ENCODE measurements at places on chromosomes 5 and 9.

- DNase-seq, result peak; percentile 99
Measured at GRCh38 chr9:92293452-92294296, at the start of gene IARS1. IARS1 (minus strand) TSS chr9:92293697; CDS start chr9:92289419, 4,278 bp downstream.

DNA sequence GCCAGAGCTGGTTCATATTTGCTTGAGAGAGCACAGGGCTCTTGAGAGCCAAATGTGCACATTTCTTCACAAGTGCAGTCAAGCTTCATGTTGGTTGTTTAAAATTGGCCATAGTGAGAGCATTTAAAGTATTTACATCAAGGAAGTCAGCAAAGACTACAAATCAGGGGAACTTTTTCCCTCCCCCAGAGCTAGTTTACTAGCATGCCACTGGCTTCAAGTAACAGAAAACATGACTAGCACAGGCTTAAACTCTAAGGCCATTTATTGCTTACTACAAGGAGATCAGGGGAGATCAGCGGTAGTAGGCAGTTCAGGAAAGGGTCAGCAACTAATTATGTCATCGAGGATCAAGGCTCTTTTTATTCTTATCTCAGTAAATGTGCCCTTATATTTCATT, 11.0 kb upstream of the CCDC171 start:
- no peak for DNase-seq

DNA sequence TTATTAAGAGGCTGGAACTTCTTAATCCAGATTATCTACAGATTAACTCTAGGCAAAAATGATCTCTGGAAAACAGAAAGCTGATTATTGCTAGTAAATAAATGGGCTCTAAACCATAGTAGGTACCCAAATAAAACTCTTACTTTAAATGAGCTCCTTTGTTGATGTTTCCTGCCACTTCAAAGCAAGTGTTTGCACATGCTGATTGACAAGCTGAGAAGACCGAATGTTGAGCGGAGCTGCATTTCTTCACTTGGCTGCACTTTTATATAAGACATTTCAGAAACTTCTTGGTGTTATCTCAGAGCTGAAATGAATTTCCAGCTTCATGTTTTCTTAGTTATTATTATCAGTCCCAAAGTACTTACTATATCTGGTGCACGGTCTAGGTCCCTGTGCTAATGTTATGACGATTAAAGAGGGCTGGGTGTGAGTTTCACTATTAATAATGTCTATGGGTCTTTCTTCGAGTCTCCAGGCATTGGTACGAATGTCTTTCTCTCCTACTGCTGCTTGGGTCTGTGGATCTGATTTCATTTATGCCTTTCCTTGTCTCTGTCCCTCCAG, 58.6 kb upstream of the CTXN3 start:
- no peak for DNase-seq

- no peak for DNase-seq
Measured at GRCh38 chr9:124631326-124631725, 124.1 kb upstream of the NR5A1 start.

DNA sequence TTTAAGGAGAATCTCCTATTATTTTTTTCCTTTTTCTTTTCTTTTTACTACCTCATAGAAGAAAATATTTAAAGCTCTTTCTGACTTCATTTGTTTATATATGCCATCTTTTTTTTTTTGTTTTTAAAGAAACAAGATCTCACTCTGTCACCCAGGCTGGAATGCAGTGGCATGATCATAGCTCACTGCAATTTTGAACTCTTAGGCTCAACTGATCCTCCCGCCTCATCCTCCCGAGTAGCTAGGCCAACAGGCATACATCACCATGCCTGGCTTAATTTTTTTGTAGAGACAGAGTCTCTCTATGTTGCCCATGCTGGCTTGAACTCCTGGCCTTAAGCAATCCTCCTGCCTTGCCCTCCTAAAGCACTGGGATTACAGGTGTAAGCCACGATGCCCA, 59.5 kb downstream of the LNPEP start:
- no peak for DNase-seq

DNA sequence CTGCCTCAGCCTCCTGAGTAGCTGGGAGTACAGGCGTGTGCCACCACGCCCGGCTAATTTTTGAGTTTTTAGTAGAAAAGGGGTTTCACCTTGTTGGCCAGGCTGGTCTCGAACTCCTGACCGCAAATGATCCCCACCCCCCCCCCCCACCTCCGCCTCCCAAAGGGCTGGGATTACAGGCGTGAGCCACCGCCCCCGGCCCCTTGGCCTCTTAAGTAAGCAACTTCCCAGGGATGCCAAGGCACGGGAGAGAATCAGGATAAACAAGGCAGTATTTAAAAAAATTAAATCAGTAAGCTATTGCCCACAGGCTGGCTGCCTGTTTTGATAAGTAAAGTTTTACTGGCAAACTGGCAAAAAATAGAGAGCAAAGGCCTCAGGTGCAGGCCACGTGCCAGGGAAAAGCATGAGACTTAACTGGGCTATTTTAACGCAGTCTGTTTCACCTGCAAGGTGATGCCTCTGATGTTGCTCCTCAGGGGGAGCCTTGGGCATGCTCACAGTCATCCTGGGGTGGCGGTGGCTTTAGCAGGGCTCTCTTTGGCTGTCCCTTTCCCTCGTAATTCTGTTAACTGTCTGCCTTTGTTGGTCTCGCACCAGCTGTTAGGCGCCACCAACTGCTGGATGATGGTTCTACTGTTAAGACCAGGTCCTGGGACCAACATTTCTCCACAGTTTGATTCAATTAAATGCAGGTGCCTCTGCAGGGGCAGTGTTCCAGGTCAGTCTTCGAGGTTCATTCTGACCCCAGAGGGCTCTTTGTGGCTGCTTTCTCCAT, 19.4 kb upstream of the RNF130 start:
- DNase-seq, result no peak

Measured in activated CD4-positive, CD25-positive, alpha-beta regulatory T cell (primary cell).